ENCODE measurements at places on chromosomes 3 and 15. TPM values are rescaled to one million over a fixed set of nuclear protein-coding genes. Genes with fewer than 3 reads are reported as not detected.

GRCh38 chr15:72866182-72866581 lies 82.6 kb upstream of the ADPGK start:
- DNase-seq, result no peak

PLSCR2 gene
- total RNA-seq, result not detected

CKMT1B gene
- 134 TPM for total RNA-seq

DNA sequence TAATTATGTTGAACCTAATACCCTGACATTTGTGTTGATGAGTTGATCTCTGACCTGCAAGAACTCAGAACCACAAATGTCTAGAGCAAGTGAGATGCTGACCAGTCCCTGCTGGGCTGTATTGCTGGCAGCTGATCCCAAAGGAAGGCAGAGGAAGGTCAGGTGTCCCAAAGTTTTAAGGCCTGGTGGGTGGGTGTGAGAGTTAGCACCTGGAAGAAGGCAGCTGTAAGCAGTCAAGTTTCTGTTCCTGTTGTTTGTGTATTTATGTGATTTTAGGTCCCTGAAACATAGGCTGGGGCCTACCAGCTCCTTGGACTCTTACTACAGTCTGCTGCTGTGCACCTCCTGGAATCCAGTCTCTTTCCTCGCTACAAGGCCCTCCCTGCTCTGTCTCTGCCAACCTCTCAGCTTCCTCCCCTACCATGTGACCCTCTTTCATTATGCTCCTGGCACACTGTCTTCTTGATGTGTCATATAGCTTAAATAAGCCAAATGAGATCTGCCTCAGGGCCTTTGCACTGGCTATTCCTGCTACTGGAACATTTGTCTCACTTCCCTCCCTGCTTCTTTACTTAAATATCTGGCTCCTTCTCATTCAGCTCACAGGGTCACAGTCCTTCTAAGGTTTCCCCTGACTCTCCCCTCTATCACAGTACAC lies 31.0 kb upstream of the ATOSA start:
- no peak for DNase-seq

GRCh38 chr15:75367913-75368688 lies at the start of gene MAN2C1:
Gene MAN2C1, minus strand, starts transcription at chr15:75368607. Its CDS starts 24 bp downstream, at chr15:75368583.
- peak; percentile 99 for DNase-seq

GRCh38 chr15:82838096-82838735 lies 28.8 kb downstream of the WHAMM start:
- DNase-seq, result no peak

GRCh38 chr3:130316169-130316568 lies 29.3 kb upstream of the COL6A5 start:
- no peak for DNase-seq

DNA sequence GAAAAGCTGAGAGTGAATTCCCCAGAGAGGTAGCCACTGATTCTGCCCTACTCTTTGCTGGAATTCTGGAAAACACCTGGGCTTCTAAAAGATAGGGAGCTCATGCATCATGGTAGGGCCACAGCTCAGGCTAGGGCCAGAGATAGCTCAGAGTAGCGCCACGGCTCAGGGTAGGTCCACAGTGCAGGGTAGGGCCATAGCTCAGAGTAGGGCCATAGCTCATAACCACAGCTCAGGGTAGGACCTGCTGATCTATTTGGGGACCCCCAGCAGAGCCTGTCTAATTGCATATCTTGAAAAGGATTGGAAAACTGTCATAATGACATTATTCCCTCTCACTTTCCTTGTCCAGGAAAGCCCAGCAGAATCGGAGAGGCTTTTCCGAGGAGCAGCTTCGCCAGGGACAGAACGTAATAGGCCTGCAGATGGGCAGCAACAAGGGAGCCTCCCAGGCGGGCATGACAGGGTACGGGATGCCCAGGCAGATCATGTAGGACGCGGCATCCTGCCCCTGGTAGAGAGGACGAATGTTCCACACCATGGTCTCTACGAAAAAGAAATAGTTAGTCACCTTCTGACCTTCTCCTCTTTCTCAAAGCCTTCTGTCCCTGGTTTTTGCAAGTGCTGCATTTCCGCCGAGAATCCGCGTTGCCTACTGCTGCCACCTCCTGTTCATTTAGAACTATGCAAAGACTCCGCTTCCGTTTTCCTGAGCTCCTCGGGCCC lies 14.5 kb downstream of the TAGLN3 start:
- peak; percentile 80 for DNase-seq

SLC12A1 gene
- not detected for total RNA-seq

FETUB gene
- total RNA-seq, result not detected

GRCh38 chr3:5304789-5305683 lies 117.5 kb downstream of the EDEM1 start:
- DNase-seq, result peak; percentile 51

AHSG gene
- total RNA-seq, result not detected

- DNase-seq, result no peak
These were observed 85.7 kb downstream of the RARB start for GRCh38 chr3:25513642-25514266.

SOX2 gene
- total RNA-seq, result not detected
